ENCODE measurements at places on chromosomes 4 and X.

DNA sequence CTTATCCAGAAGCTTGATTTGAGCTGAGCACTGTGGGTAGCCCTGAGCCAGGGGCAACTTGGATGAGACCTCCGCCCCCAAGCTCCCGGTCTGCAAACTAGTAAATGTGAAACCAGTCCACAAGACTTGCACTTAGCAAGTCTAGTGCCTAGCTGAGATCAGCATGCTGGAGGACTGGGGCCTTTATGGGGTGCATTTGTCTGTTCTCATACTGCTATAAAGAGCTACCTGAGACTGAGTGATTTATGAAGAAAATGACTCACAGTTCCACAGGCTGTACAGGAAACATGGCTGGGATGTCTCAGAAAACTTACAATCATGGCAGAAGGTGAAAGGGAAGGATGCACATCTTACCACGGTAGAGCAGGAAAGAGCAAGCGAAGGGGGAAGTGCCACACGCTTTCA, 42.1 kb upstream of the HOPX start:
- DNase-seq: no peak

GRCh38 chr4:68451246-68452211, 4.3 kb downstream of the TMPRSS11E start:
- DNase-seq: no peak

DNA sequence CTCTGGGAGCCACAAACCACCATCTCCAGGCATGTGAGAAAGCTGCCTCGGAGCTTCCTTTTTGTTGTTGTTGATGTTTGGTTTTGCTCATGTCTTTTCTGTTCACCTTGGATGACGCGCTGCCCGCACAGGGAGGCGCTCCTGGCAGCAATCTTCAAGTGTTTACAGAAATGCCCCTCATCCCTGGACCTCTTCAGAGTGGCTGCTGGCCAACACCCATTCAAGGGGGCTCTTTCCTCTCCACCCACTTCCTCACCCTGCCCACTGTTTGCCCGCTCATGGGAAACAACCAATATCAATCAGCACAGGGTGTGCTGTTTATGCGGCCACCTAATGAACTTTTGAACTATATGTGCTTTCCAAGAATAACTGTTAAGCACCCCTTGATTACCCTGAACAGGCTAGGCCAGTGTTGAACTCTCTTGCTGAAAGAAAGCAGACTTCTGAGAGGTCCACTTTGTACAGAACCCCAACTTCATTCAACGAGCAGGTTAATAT, 355.1 kb upstream of the CLNK start:
- DNase-seq: no peak

DNA sequence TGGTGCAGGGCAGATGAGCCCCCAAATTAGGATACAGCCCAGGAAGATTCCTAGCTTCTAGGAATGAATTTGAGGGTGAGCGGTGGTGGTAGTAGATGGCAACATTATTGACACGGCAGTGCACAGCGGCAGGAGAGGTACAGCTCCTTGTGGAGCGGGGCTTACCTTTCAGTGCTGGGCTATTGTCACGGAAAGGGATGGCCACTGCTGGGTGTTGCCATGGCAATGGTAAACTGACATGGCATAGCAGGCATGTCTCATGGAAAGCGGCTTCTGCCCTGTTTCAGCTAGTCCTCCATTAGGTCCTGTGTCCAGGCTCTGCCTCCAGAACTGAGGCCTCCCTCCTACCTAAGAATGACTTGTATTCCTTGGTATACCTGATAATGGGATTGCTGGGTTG, 81.8 kb upstream of the WDR1 start:
- DNase-seq: no peak

DNA sequence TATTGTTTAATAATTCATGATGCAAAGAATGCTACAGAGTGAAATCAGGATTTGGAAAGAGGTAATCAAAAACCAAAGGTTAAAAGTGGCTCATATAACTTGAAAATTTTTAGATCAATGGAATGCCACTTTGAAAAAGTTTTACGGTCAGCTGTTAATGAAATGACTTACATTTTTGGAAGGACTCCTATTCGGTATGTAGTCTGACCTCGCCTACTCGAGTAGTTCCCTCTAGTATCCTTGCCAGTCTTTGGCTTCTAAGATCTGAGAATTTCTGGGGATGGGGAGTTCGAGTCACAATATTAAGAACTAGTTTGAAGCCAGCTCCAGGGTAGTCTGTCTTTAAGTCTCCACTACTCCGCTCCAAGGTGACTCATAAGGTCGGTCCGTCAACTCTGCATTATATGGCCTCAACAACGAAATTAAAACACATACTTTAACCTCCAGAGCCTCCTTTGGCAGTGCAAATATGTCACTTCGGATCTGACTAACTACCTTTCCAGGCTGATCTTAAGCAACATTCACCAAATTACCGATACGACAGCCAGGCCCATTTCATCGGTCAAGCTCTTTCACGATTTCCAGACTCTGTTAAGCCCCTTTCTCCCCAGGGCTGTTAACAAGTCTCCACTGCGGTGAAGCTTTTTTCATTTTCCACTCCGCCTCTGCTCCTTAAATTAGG, 733 bp upstream of the NAA15 start:
- DNase-seq: peak; percentile 80

DNA sequence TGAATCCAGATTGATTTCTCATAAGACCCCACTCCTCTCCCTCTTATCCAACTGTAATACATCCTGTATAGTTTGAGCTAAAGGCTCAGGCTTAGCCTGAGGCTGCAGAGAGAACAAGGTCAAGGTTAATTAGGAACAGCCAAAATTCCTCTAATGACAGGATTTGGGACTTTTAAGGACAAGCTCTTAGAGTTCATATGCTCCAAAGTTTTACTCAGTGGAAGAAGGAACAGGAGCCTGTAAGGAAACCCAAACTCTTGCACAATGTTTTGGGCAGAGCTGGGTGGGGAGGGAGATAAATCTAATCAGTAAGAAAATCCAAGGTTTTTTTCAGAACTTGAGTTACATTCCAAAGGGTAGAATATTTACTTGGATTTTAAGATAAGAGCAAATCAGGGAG, 238.8 kb downstream of the QDPR start:
- DNase-seq: peak; percentile 81

- DNase-seq: peak; percentile 51
Measured at GRCh38 chr4:88672987-88673386, 24.6 kb downstream of the NAP1L5 start.

- DNase-seq: peak; percentile 13
Measured at GRCh38 chr4:71426381-71427042, 87.7 kb downstream of the SLC4A4 start.

DNA sequence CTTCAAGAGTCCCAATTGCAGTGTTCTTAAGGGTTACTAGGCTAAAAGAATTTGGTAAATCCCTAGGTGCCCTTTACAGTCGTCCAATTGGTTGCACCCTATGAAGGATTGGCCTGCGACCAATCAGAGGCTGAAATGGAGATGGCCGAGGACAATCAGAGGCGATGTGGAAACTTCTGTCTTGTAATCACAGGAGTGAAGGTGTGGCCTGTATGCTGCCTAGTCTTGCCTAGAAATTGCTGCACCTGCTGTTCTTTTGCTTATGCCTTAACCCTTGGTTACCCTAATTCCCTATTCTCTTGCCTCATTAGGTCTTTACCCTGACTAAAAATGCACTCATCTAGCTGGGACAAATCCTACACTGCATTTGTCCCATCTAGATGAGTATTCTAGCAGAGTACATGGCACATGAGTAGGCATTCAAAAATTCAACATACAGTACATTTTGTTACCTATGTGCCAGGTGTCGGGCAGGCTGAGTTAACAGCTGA, 1.0 kb upstream of the DCK start:
- DNase-seq: no peak

GRCh38 chr4:56434599-56435139, 746 bp downstream of the PPAT start:
- peak; percentile 74 for DNase-seq

DNA sequence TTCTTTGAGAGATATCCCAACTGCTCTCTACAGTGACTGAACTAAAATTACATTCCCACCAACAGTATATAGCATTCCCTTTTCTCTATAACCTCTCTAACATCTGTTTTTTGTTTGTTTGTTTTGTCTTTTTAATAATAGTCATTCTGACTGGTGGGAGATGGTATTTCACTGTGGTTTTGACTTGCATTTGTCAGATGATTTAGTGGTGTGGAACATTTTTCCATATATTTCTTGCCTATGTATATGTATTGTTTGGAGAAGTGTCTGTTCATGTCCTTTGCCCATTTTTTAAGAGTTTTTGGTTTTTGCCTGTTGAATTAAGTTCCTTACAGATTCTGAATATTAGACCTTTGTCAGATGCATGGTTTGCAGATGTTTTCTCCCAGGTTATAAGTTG, 9.0 kb downstream of the USO1 start:
- peak; percentile 37 for DNase-seq

DNA sequence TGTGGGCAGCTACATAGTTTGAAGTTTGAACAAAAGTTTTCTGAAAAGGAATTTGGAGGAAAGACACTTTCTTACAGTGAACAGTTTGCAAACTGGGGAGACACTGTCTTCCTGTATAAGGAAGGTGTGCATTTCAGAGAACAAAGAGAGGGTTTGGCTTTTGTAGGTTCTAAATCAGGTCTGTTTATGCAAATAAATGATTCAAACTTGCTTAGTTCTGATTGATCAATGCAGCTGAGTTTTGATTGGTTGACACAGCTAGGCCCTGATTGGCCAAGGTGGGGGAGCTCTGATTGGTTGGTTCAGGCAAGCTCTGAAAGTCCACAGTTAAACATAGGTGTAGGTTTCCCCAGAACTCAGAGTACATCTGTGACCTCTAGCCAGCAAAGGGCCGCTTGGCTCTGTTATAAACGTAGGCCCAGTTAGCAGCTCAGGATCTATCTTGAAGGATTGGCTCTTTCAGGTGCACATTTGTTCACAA, 63.0 kb upstream of the ENPP6 start:
- no peak for DNase-seq

GRCh38 chr4:165454426-165454825, 75.6 kb downstream of the CPE start:
- no peak for DNase-seq

DNA sequence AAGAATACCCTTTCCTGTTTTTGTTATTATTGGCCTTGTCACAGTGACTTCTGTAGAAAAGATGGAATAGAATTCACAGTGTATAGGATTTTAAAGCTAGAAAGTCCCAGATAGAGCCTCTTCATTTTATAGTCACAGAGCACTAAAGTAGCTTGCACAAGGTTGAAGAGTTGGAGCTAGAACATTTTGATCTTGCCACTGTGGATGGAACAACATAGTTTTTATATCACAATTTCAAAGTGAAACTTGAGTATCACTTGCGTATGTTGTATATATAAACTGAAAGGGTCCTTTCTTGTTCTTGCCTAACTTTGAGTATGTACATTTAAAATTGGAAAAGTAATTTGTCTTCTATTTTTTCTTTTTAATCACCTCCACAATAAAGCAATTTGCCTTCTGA, 2.7 kb downstream of the USO1 start:
- peak; percentile 43 for DNase-seq

DNA sequence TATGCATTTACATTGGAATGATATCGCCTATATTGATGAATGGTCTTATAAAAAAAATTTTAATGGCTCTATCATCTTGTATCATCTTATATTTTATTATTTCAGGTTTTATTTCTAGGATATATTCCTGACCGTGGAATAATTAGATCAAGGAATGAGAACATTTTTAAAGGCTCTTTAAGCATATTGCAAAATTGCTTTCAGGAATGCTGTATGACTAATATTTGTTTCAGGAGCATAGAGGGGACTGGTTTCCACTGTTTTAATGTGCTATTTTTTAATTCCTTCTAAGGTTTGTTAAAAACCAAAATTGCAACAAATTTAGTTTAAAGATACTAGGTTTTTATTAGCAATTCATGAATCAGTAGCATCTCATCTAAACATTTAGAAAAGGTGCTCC, 120.2 kb downstream of the BMPR1B start:
- DNase-seq: peak; percentile 83
